Activated CD4-positive, alpha-beta memory T cell treated with anti-CD3 and anti-CD28 coated beads, Interleukin-2, amount 10 ng/mL, durations not matched to agents 7 days and 5 days (primary cell): ENCODE measurements at places on chromosomes 11 and 22. TPM values are rescaled to one million over a fixed set of nuclear protein-coding genes. Genes with fewer than 3 reads are reported as not detected.

GRCh38 chr11:62458212-62459002, 39.6 kb downstream of the SCGB1A1 start:
- H3K36me3 ChIP-seq: no peaks in the 10 kb centered on the region
- no peak overlapping the region for H3K27ac ChIP-seq
- H3K4me1 ChIP-seq: peaks cover 14% of the 10 kb centered on the region
- peaks cover 2% of the 10 kb centered on the region for H3K27me3 ChIP-seq

GRCh38 chr11:2077061-2077802, 62.0 kb downstream of the IGF2 start:
- peak overlapping the region; percentile 4 for H3K4me3 ChIP-seq
- H3K36me3 ChIP-seq: no peaks in the 10 kb centered on the region
- peaks cover 34% of the 10 kb centered on the region for H3K4me1 ChIP-seq
- H3K27me3 ChIP-seq: peaks cover 32% of the 10 kb centered on the region
- peak overlapping the region; percentile 72 for H3K27ac ChIP-seq
- peak; percentile 65 for DNase-seq

GRCh38 chr22:28243539-28243938, 324.5 kb upstream of the PITPNB start:
- H3K27ac ChIP-seq: no peak overlapping the region
- peaks cover 23% of the 10 kb centered on the region for H3K27me3 ChIP-seq
- H3K36me3 ChIP-seq: no peaks in the 10 kb centered on the region
- no peak for DNase-seq
- H3K4me1 ChIP-seq: no peaks in the 10 kb centered on the region

GRCh38 chr22:43304831-43305590, 38.2 kb downstream of the SCUBE1 start:
- no peak for DNase-seq
- H3K27ac ChIP-seq: no peak overlapping the region
- no peaks in the 10 kb centered on the region for H3K36me3 ChIP-seq
- H3K27me3 ChIP-seq: peaks cover 14% of the 10 kb centered on the region
- no peak overlapping the region for H3K4me3 ChIP-seq
- no peaks in the 10 kb centered on the region for H3K4me1 ChIP-seq

DNA sequence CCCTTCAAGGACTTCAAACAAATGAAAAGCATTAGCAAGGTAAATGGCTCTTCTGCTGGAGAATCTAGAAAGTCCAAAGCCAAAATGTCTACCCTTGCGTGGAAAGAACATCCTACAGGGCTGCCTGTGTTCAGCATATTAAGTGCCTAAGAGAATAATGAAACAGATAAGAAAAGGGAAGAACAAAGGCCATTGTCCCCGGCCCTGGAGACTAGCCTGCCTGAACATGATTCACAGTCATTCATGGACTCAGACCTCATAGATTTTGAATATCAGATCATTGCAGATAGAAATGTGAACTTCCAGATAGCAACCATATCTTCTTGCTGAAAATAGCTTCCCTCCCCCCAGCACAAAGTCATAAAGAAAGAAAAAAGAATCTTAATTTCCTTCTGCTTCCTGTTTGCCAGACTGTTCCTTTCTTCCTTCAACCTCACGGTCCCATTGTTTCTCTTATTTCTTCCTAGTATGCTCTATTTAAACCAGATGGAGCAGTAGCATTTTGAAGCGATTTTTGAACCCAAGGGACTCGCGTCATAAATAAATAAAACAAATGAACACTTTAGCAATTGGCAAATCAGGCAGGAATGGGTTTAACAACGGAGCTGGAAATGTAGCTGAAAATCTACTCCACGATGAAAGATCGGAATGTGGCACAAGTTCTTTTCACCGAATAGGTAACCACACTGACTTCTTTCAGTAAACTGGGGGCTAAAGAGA, 408.2 kb upstream of the CCDC90B start:
- no peak overlapping the region for H3K4me3 ChIP-seq
- no peaks in the 10 kb centered on the region for H3K36me3 ChIP-seq
- H3K27me3 ChIP-seq: no peaks in the 10 kb centered on the region
- no peak for DNase-seq

GRCh38 chr11:59187587-59187986, 15.7 kb downstream of the DTX4 start:
- peaks cover 1% of the 10 kb centered on the region for H3K27me3 ChIP-seq
- DNase-seq: no peak
- no peaks in the 10 kb centered on the region for H3K4me1 ChIP-seq
- no peak overlapping the region for H3K4me3 ChIP-seq
- H3K27ac ChIP-seq: no peak overlapping the region

OR52H1 gene
- not detected for total RNA-seq

- no peak for DNase-seq
- peaks cover 21% of the 10 kb centered on the region for H3K36me3 ChIP-seq
- no peak overlapping the region for H3K27ac ChIP-seq
Observed at GRCh38 chr11:78266451-78266850, 77.7 kb downstream of the USP35 start.

DNA sequence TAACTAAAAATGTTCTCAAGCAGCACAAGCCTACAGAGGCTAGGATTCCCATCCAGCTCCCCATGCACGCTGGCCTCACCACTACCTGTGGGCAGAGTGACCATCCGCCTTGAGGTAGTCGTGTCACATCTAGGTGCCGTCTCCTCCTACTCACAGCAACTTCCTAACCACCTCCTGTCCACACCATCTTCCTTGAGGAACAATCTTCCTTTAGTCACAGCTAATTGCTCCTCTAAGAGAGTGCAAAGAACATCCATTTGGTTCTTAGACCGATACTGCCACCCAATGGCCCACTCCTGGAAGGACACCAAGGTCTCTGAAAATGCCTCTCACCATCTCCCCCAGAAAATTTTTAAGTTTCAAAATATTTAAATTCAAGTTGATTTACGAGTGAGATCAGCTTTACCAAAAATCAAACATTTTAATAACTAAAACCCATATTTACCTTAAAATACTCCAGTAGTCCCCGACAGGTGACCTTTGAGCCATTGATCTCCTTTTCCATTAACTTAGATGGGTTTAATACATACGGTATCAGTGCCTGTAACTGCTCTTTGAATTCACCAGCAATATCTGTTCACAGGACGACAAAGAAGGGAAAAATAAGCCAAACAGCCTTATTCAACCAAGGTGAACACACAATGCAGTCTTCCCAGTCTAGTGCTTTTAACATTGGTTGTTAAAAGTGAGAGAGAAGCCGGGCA, 21.7 kb upstream of the PLAAT3 start:
- peak; percentile 72 for DNase-seq
- H3K4me1 ChIP-seq: peaks cover 17% of the 10 kb centered on the region
- H3K4me3 ChIP-seq: no peak overlapping the region
- H3K27me3 ChIP-seq: no peaks in the 10 kb centered on the region
- H3K36me3 ChIP-seq: peaks cover 40% of the 10 kb centered on the region

SPA17 gene
- 3.4 TPM for total RNA-seq

POGLUT3 gene
- total RNA-seq: 23.0 TPM

DNA sequence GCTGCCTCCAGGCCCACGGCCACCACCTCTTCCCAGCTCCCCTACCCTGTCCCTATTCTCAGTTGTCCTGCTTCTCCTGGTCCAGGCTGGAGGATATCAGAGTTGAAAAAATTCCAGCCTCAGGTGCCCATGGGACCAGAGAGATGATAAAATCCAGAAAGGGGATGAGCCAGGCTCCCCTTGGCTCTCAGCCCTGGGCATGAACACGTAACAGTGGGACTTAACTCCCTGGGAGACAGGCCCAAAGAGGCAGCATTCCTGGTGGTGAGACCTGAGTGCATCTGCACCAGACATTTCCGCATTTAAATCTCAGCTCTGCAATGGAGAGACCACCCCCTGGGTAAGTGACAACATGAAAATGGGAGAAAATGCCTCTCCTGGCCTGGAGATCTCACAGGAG, 10.4 kb upstream of the SLC39A13 start:
- no peak overlapping the region for H3K27ac ChIP-seq
- no peaks in the 10 kb centered on the region for H3K27me3 ChIP-seq
- no peaks in the 10 kb centered on the region for H3K36me3 ChIP-seq
- no peak overlapping the region for H3K4me3 ChIP-seq
- DNase-seq: no peak
- peaks cover 41% of the 10 kb centered on the region for H3K4me1 ChIP-seq

TRIM51 gene
- not detected for total RNA-seq

GRCh38 chr11:33448461-33449130, 191.4 kb downstream of the HIPK3 start:
- no peak overlapping the region for H3K27ac ChIP-seq
- H3K27me3 ChIP-seq: peaks cover 22% of the 10 kb centered on the region
- H3K4me1 ChIP-seq: no peaks in the 10 kb centered on the region
- no peak for DNase-seq

- H3K36me3 ChIP-seq: no peaks in the 10 kb centered on the region
- peak; percentile 73 for DNase-seq
- H3K4me1 ChIP-seq: no peaks in the 10 kb centered on the region
- peaks cover 3% of the 10 kb centered on the region for H3K27me3 ChIP-seq
- no peak overlapping the region for H3K4me3 ChIP-seq
Observed at GRCh38 chr11:61254403-61255025, 13.5 kb downstream of the PGA5 start.

- peaks cover 20% of the 10 kb centered on the region for H3K4me1 ChIP-seq
- no peaks in the 10 kb centered on the region for H3K27me3 ChIP-seq
- H3K4me3 ChIP-seq: no peak overlapping the region
- H3K27ac ChIP-seq: no peak overlapping the region
Observed at GRCh38 chr11:126082251-126083109, 19.8 kb upstream of the CDON start.

FAT3 gene
- not detected for total RNA-seq

DNA sequence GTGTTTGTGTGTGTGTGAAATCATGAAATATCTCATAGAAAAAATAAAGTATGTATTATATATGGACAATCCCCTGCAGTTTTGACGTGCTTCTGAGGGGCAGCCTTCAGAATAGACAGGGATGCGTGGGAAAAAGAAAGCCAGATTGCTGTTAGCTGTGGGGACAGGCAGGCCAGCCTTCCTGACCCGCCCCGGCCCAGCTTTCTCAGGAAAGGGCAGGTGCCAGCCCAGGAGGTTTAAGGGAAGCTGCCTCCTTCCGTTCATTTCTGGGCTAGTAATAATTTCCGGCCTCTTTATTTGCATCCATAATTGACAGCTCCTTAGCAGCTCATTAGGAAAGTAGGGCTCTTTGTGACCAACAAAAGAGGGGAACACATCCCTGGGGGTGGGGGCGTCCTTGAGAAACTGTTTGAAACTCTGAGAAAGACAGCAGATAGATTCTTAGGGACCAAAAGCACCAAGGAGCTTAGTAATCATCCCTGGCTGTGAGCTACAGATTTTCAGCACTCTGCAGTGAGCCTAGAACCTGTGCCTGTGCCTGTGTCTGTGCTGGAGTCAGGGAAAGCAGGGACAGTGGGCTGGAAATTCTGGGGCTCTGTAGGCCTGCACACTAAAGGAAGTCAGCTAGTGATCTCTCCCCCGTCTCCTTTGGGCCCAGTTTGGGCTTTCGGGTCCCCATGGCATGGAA, 632.9 kb upstream of the CADM1 start:
- no peak overlapping the region for H3K4me3 ChIP-seq
- no peak overlapping the region for H3K27ac ChIP-seq
- no peak for DNase-seq
- no peaks in the 10 kb centered on the region for H3K4me1 ChIP-seq
- H3K36me3 ChIP-seq: no peaks in the 10 kb centered on the region

HOATZ gene
- not detected for total RNA-seq

DNA sequence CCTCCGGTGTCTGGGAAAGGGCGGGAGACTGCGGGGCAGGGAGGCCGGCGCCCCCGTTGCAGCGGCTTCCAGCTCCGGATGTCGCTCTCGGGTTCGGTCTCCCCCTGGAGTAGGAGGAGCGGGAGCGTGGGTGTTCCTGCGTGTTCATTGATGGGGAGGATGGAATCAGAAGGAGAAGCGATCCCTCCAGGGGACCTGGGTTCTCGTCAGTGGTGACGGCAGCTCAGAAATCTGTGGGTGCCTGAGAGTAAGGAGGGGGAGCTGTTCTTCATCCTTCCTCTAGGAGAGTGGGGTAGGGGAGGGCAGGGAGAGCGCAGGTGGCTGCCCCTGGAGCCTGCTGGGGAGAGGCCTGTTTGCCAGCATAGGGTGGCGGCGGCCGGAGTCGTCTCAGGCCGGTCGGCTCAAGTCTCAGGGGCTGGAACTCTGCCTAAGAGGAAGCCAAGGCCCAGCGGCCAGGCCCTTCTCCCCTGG, 1.1 kb downstream of the UBASH3B start:
- peak overlapping the region; percentile 70 for H3K27ac ChIP-seq
- H3K4me3 ChIP-seq: peak overlapping the region; percentile 90
- peaks cover 3% of the 10 kb centered on the region for H3K36me3 ChIP-seq
- peaks cover 34% of the 10 kb centered on the region for H3K27me3 ChIP-seq
- peaks cover 21% of the 10 kb centered on the region for H3K4me1 ChIP-seq

- H3K4me3 ChIP-seq: no peak overlapping the region
- H3K36me3 ChIP-seq: no peaks in the 10 kb centered on the region
- peaks cover 11% of the 10 kb centered on the region for H3K27me3 ChIP-seq
- no peak overlapping the region for H3K27ac ChIP-seq
- no peak for DNase-seq
Observed at GRCh38 chr11:70656252-70656651, 257.9 kb downstream of the CTTN start.

DNA sequence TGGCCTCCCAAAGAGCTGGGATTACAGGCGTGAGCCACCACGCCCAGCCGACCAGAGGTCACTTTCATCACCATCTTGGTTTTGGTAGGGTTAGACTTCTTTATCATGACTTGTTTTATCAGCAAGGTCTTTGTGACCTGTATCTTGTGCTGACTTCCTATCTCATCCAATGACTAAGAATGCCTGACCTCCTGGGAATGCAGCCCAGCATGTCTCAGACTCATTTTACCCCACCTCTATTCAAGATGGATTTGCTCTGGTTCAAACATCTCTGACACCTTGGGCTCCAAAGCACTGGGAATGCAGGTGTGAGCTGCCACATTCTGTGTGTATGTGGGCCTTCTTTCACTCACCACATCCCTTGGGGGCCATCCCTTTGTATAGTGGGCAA, 5.1 kb upstream of the TALDO1 start:
- DNase-seq: no peak
- no peaks in the 10 kb centered on the region for H3K36me3 ChIP-seq
- H3K27ac ChIP-seq: no peak overlapping the region
- no peak overlapping the region for H3K4me3 ChIP-seq
- H3K27me3 ChIP-seq: peaks cover 11% of the 10 kb centered on the region
